ENCODE measurements at places on chromosomes 12 and 14.

DNA sequence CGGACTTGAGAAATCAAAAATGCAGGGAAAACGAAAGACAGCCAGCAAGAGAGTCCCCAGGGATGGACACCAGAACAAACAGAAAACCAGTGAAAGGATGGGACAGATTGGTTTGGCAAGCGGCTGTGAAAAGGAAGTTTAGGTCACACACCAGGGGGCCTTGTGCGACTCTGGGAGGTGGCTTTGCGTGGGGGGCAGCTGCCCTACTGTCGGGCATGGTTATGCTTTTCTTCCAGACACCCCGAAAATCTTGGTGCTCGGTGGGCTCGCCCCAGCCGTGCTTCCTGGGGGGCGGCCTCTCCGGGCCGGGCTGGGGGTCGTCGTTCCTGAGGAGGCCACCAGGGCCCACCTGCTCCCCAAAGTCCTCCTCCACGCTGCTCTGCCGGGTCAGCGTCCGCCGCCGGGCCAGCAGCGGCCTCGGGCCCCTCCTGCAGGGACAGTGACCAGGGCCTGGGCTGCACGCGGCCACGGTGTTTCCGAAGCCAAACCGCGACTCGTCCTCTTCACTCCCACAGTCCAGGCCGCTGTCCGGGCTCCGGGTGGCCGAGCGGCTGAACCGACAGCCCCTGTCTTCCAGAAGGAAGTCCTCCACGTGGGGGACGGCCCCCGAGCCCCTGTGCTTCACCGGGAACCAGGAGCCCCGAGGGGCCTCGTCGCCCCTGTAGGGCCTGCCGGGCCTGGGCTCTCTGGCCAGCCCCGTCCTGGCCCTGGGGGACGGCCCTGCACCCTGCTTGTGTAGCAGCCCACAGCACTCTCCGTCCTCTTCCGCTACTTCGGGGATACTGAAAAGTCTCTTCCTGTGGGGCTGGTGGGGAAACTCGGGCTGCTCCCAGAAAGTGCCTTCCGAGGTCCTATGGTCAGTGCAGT is 86.5 kb downstream of the PIWIL1 start:
- no peak overlapping the region for H3K4me3 ChIP-seq
- no peaks in the 10 kb centered on the region for H3K36me3 ChIP-seq
- DNase-seq = no peak
- no peak overlapping the region for H3K27ac ChIP-seq
- H3K27me3 ChIP-seq = no peaks in the 10 kb centered on the region

DNA sequence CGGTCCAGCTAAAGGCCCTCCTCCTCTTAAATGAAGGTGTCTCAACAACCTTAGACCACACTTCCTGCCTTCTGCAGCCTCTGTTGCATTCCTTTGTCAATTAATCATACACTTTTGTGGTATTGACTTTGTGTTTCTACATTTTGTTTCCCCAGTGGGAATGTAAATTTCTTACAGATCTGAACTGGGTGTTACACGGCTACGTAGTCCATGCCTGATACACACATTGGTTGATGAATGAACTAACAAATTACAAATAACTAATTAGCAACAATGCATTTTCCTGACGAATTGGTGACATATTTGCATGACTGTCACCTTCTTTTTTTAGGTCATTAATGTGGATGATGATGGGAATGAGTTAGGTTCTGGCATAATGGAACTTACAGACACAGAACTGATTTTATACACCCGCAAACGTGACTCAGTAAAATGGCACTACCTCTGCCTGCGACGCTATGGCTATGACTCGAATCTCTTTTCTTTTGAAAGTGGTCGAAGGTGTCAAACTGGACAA is 15.2 kb upstream of the CCT2 start:
- DNase-seq = no peak
- H3K4me3 ChIP-seq = no peak overlapping the region
- H3K36me3 ChIP-seq = peaks cover 6% of the 10 kb centered on the region
- H3K27ac ChIP-seq = no peak overlapping the region

- DNase-seq = no peak
- H3K4me1 ChIP-seq = no peaks in the 10 kb centered on the region
- H3K4me3 ChIP-seq = no peak overlapping the region
- H3K27ac ChIP-seq = no peak overlapping the region
- H3K36me3 ChIP-seq = no peaks in the 10 kb centered on the region
These were observed 4.2 kb downstream of the HSPB8 start for GRCh38 chr12:119182701-119183493.

GRCh38 chr12:109760930-109761921 is 47.6 kb downstream of the FAM222A start:
- H3K4me1 ChIP-seq = no peaks in the 10 kb centered on the region
- no peak overlapping the region for H3K27ac ChIP-seq
- no peaks in the 10 kb centered on the region for H3K27me3 ChIP-seq
- no peaks in the 10 kb centered on the region for H3K36me3 ChIP-seq

GRCh38 chr12:18068355-18068754 is 21.6 kb downstream of the RERGL start:
- no peaks in the 10 kb centered on the region for H3K36me3 ChIP-seq
- no peaks in the 10 kb centered on the region for H3K27me3 ChIP-seq
- H3K4me3 ChIP-seq = no peak overlapping the region
- H3K27ac ChIP-seq = no peak overlapping the region

DNA sequence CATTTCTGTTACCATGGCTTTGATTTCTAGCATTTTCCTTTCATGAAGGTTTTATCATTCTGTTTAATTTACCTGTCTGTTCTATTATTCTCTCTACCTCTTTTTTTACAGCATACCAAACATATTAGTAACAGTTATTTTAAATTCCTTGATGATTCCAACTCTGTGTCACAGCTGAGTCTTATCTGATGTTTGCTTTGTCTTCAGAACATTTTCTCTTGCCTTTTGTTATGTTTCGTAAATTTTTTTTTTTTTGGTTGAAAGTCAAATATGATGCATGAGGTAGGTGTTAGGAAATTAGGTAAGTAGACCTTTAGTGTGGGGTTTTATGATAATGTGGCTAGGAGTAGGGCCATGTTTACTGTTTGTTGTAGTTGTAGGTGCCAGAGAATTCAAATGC is 496.4 kb downstream of the FOXG1 start:
- no peak overlapping the region for H3K4me3 ChIP-seq
- DNase-seq = no peak
- no peaks in the 10 kb centered on the region for H3K4me1 ChIP-seq
- H3K27ac ChIP-seq = no peak overlapping the region
- no peaks in the 10 kb centered on the region for H3K27me3 ChIP-seq
- no peaks in the 10 kb centered on the region for H3K36me3 ChIP-seq

- DNase-seq = peak; percentile 28
- no peaks in the 10 kb centered on the region for H3K36me3 ChIP-seq
- no peak overlapping the region for H3K27ac ChIP-seq
- peaks cover 7% of the 10 kb centered on the region for H3K4me1 ChIP-seq
These were observed 30.3 kb upstream of the KCNC2 start for GRCh38 chr12:75239987-75240386.

GRCh38 chr14:19878029-19878642 is 3.2 kb downstream of the OR4K2 start:
- peak; percentile 28 for DNase-seq
- no peaks in the 10 kb centered on the region for H3K27me3 ChIP-seq
- H3K27ac ChIP-seq = no peak overlapping the region
- no peaks in the 10 kb centered on the region for H3K4me1 ChIP-seq

GRCh38 chr14:61090432-61091216 is 109.6 kb downstream of the SLC38A6 start:
- H3K27me3 ChIP-seq = no peaks in the 10 kb centered on the region
- H3K27ac ChIP-seq = no peak overlapping the region
- no peak for DNase-seq
- H3K4me1 ChIP-seq = no peaks in the 10 kb centered on the region

DNA sequence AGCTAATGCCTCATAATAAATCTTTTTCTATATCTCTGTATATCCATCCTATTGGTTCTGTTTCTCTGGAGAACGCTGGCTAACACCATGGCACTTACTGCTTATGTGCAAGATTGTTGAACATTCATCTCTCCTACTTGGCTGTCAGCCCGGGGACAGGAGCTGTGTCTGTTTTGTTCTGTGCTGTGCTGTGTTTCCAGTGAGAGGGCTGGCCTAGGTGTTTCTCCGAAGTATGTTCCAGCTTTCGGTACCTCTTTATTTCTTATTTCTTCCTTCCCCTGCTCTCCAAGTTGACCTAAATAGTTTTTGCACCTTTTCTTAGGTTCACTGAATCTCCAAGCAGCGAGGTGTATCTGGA is 18.8 kb upstream of the NR4A1 start:
- peaks cover 13% of the 10 kb centered on the region for H3K4me1 ChIP-seq
- H3K27ac ChIP-seq = peak overlapping the region; percentile 36
- DNase-seq = no peak
- H3K36me3 ChIP-seq = no peaks in the 10 kb centered on the region
- H3K27me3 ChIP-seq = peaks cover 19% of the 10 kb centered on the region
- H3K4me3 ChIP-seq = peak overlapping the region; percentile 43

DNA sequence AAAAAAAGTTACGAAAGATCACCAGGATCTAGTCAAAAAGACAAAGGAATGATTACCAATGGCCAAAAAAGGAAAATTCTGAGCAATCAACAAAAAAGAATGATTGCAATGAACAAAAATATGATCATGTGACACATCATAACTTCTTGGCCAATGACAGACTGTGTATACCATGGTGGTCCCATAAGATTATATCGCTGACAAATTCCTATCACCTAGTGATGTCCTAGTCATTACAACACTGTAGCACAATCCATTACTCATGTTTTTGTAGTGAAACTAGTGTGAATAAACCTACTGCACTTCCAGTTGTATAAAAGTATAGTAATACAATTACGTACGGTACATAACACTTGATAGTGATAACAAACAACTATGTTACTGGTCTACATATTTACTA is 12.3 kb downstream of the SEL1L start:
- peaks cover 28% of the 10 kb centered on the region for H3K4me1 ChIP-seq
- H3K27ac ChIP-seq = no peak overlapping the region
- peaks cover 4% of the 10 kb centered on the region for H3K36me3 ChIP-seq
- no peak for DNase-seq
- no peaks in the 10 kb centered on the region for H3K27me3 ChIP-seq
- H3K4me3 ChIP-seq = no peak overlapping the region

- H3K36me3 ChIP-seq = no peaks in the 10 kb centered on the region
- H3K4me3 ChIP-seq = no peak overlapping the region
- no peaks in the 10 kb centered on the region for H3K27me3 ChIP-seq
- peaks cover 15% of the 10 kb centered on the region for H3K4me1 ChIP-seq
These were observed 207.1 kb downstream of the PIK3C2G start for GRCh38 chr12:18468246-18469075.

DNA sequence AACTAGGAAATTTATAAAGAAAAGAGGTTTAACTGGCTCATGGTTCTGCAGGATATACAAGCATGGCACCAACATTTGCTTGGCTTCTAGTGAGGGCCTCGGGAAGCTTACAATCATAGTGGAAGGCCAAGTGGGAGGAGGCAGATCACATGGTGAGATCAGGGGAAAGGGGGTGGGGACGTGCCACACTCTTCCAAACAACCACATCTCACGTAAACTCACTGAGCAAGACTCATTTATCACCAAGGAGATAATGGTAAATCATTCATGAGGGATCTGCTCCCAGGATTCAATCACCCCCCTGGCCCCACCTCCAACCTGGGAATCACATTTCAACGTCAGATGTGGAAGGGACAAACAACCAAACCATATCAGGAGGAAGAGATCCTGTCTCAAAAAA is 35.8 kb downstream of the NUMB start:
- no peak overlapping the region for H3K27ac ChIP-seq
- no peaks in the 10 kb centered on the region for H3K27me3 ChIP-seq
- DNase-seq = no peak
- H3K4me1 ChIP-seq = no peaks in the 10 kb centered on the region
- no peaks in the 10 kb centered on the region for H3K36me3 ChIP-seq
- no peak overlapping the region for H3K4me3 ChIP-seq

GRCh38 chr12:52600475-52600874 is 788 bp downstream of the KRT72 start:
- no peaks in the 10 kb centered on the region for H3K36me3 ChIP-seq
- no peak overlapping the region for H3K27ac ChIP-seq
- DNase-seq = no peak
- H3K27me3 ChIP-seq = peaks cover 58% of the 10 kb centered on the region
- H3K4me1 ChIP-seq = no peaks in the 10 kb centered on the region

DNA sequence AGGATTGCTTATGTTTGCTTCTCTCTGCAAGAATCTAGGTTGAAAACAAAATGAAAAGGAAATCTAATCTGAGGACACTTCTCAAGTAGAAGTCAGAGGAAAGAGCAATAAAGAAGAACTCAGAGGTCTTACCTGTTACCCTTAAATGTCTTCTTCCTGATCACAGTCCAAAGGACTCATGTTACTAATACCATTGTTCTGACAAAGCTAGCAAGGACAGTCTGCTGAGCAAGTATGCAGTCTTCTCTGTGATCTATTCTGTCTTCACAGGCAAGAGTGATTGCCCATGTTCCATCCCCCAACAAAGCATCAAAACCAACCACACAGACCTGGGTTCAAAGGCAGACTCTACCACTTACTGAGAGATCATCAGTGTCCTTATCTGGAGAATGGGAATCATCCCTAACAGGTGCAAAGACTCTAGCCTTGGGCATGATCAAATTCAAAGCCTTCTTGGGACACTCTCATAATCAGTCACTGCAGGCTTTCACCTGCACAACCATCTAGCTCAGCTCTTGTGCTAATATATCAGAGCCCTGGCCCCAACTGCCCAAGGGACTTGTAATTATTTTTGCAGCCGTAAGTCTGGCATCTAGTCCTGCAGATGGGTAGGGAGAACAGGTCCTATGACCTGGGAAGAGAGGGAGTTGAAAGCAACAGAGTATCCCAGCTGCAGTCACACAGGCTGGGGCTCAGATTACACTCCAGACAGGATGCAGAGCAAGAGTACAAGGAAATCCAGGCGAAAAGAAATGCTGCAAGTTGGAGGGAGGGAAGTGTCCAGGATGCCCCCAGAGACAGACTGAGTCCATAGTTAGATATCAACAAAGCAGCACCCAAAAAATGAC is 97.9 kb upstream of the NUDT4 start:
- H3K27ac ChIP-seq = no peak overlapping the region
- no peaks in the 10 kb centered on the region for H3K4me1 ChIP-seq
- H3K27me3 ChIP-seq = no peaks in the 10 kb centered on the region

DNA sequence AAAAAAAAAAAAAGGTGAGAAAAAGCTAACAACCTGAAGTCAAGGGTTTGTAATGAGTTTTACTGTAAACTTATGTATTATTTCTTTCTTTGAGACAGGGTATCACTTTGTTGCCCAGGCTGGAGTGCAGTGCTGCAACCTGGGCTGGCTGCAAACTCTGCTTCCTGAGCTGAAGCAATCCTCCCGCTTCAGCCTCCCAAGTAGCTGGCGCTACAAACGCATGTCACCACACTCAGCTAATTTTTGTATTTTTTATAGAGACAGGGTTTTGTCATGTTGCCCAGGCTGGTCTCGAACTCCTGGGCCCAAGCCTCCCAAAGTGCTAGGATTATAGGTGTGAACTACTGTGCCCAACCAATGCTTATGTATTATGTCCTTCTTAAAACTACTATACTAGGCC is 9.2 kb downstream of the ATF7 start:
- no peak for DNase-seq
- H3K36me3 ChIP-seq = no peaks in the 10 kb centered on the region
- H3K27ac ChIP-seq = no peak overlapping the region
- H3K4me1 ChIP-seq = no peaks in the 10 kb centered on the region
- H3K4me3 ChIP-seq = no peak overlapping the region
- H3K27me3 ChIP-seq = no peaks in the 10 kb centered on the region

- no peaks in the 10 kb centered on the region for H3K27me3 ChIP-seq
- no peak overlapping the region for H3K4me3 ChIP-seq
- no peak for DNase-seq
- no peak overlapping the region for H3K27ac ChIP-seq
- no peaks in the 10 kb centered on the region for H3K36me3 ChIP-seq
- H3K4me1 ChIP-seq = no peaks in the 10 kb centered on the region
These were observed 161.0 kb downstream of the RBM19 start for GRCh38 chr12:113804961-113805600.

GRCh38 chr14:66746316-66747006 is 238.5 kb downstream of the GPHN start:
- no peaks in the 10 kb centered on the region for H3K27me3 ChIP-seq
- no peak overlapping the region for H3K27ac ChIP-seq
- no peaks in the 10 kb centered on the region for H3K36me3 ChIP-seq
- H3K4me3 ChIP-seq = no peak overlapping the region
